ENCODE measurements at places on chromosomes 12 and 14.

DNA sequence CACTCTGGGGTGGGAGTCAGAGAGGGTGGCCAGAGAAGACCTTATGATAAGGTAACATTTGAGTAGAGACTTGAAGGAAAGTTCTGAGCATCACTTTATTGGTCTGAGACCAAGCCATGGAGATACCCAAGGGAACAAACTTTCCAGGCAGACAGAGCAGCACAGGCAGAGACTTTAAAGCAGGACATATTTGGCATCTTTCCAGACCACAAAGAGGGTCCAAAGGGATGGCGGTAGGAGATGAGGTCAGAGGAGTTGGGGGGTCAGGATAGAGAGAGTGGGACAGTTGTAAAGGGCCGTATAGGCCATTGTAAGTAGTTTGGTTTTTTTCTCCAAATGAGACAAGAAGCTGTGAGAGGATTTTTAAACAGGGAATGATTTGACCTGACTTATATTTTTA, 344.4 kb downstream of the SEC23A start:
- no peak for DNase-seq

GRCh38 chr12:132537049-132537448, 47.1 kb downstream of the FBRSL1 start:
- DNase-seq: no peak

GRCh38 chr14:56744016-56744415, 66.3 kb downstream of the OTX2 start:
- DNase-seq: no peak

DNA sequence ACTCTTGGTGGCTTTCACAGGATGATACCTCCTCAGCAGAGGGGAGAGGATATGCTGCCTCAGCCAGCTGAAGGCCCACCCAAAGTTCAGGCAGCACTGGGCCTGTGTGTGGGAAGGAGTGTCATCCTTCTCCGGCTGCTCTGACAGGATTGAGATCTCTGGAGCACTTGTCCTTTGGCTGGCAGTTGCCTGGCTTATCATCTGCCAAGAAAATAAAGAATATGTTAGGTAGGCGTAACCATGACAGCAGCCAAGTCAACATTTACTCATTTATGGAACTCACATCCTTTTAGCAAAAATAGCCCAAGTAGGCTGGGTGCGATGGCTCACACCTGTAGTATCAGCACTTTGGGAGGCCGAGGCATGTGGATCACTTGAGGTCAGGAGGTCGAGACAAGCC, 68.5 kb downstream of the PPFIBP1 start:
- DNase-seq: no peak

- no peak for DNase-seq
Observed at GRCh38 chr12:26817183-26817591, 15.8 kb downstream of the ITPR2 start.

- no peak for DNase-seq
Observed at GRCh38 chr12:51373187-51373586, 18.0 kb downstream of the GALNT6 start.

All from mesothelial cell of epicardium (in vitro differentiated cells).